ENCODE measurements at places on chromosomes 5 and 9. TPM values are rescaled to one million over a fixed set of nuclear protein-coding genes. Genes with fewer than 3 reads are reported as not detected.

GGTA1 gene
- not detected for total RNA-seq

GM2A gene
- 15.3 TPM for total RNA-seq

TMC1 gene
- total RNA-seq = 0.02 TPM

IL3 gene
- total RNA-seq = not detected

MYOZ3 gene
- total RNA-seq = 0.06 TPM
